ENCODE measurements at places on chromosomes 16 and 17.

GRCh38 chr16:79286646-79287423, 313.7 kb downstream of the MAF start:
- DNase-seq, result no peak

DNA sequence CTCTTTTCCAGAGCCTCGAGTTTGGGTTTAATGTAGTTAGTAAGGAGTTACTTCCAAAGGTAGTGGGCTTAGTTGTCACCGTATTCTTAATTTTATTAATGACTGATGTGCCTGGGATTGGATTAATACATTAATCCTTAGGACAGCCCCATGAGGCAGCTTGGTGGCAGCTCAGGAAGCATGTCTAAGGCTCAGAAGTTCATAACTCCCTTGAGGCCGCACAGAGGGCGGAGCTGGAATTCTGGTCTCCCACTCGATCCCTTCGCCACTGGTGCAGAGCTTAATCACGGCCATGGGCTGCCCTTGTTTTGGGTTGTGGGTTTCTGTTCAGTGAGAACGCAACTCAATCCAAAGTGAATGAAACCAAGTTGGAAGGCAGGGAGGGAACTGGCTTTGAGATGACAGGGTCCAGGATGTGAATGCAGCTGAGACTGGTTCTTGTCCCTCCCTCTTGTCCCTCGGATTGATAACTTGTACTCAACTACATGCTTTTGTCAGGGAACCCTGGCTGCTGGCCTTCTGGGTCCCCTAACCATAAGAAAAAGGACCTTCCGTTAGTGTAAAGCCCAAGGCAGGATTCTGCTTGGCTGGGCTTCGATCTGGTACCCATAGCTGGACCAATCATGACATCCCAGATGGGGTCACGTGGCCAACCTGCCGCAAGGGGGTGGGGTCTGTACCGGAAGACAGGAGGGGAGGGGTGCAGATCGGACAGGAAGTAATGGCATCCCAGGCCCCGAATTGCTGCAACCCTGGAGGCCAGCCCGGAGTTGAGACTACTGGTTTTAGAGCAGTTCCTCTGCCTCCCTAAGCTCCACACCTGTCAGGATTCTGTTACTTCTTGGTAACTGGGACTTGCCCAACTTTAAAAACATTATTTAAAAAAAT, 45.4 kb downstream of the SNX20 start:
- no peak for DNase-seq

DNA sequence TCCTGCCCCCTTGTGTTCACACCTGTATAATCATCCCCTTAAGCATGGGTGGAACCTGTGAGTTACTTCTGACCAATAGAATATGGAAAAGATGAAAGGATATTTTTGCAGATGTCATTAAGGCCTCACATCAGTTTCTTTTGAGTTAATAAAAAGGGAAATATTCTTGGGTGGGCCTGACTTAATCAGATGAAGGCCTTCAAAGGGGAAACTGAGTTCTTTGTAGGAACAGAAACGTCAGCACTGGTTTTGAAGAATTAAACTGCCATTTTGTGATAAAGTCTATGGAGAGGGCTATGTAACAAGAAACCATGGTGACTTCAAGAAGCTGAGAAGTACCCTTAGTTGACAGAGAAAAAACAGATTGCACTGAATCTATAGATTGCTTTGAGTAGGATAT, 168.7 kb upstream of the CNTNAP4 start:
- DNase-seq, result no peak

DNA sequence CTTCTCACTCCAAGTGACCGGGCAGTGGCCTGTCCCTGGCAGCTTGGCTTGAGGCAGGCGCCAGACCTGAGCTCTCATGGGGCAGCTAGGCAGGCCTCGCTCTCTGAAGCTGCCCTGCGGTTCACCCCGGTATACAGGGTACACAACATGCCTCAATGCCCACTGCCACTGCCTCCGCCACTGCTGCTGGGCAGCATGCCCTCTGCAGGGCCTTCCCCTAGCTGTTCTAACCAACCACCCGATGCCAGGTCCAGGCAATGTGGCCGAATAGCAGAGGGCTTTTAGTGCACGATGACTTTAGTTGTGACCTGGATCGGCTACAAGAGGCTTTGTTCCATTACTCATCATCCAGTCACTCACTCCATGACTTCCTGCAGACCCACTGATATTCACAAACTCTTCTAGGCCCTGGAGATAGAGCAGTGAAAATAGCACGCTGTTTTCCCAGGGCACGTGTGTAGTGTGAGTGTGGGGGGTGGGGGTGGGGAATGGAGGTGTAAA, 19.7 kb downstream of the CDC42EP4 start:
- no peak for DNase-seq

DNA sequence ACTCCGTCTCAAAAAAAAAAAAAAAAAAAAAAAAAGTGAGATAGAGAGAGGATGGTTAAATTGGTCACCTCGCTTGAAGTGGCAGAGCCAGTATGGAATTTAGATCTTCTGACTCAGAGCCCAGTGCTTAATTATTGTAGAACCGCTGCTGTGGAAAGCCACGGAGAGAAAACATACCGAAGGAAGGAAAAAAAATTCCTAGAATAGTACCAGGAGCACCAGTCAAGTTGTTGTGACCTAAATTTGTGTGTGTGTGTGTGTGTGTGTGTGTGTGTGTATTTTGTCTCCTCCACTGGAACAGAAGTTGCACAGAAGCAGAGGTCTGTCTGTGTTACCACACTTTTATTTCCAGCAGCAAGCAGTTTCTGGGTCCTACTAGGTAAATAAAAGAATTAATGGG, 10.6 kb upstream of the NUP85 start:
- no peak for DNase-seq

DNA sequence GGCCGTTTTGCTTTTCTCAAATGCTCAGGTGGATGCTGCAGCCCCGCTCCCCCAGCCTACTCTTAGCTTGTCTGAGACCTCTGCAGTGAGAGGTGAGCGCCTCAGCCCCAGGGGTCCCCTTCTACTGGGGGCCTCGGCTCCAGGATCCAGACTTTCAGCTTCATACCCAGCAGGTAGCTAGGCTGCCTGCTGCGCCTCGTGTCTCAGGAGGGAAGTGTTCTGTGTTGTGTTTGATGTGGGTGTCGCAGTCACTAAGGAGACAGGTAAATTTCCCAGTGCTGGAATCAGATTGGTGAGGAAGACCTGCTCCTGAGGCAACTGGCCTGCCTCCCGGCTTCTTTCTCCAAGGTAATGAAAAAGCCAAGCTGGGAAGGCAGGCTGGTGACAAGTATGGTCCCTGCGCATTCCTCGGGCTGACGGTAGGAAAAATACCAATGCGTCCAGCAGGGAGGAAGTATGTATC, 604.0 kb upstream of the SALL1 start:
- DNase-seq, result no peak

DNA sequence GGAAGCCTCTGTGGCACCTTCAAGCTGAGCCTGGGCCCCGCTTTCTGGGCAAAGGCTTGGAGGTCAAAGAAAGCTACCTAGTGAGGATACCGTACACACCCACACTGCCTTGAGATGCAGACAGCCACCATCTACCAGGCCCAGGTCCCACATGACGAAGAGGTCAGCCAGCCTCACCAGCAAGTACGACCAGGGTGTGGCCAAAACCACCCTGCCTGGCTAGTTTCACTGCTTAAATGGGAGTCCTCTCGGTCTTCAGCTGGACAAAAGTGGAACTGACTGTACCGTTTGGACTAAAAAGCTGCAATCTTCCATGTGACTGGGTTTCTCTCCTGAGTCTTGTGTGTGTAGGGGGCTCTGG, 21.6 kb downstream of the VASN start:
- no peak for DNase-seq

GRCh38 chr17:29561554-29562517, 5.0 kb downstream of the ABHD15 start:
- no peak for DNase-seq

- no peak for DNase-seq
Measured at GRCh38 chr17:37221865-37222264, 153.9 kb upstream of the C17orf78 start.

DNA sequence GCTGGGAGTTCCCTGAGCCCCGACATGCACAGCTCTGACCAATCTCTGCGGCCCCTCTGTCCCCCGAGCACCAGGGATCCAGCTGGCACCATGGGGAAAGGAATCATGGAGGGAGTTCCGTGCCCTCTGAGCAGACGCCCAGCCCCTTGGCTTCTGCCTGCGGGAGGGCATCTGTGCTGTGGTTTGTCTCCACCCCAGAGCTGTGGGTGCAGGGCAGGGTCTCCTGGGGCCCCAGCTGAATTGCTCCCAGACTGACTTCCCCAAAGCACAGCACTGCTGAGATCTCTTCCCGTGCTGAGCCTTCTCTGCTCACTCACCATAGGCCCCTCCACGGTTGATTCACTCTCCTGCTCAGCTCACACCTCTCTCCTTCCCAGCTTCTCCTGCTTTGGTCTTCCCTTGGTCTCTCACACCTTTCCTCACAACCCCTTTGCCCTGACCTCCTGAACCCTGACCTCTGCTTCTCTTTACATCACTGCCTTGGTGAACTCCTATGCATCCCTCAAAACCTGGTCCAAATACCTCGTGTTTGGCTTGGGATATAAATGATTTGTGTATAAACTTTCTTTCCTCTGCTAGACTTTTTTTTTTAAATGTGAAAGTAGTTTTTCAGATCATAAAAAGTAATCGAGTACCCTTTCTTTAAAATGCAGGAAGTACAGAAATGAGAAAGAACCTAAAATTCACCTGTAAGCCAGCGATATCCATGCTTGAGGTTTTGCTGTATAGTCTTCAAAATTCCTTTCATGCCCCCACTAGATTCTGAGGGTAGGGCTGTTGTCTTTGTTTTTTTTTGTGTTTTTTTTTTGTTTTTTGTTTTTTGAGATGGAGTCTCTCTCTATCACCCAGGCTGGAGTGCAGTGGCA, 265.3 kb downstream of the SEC14L1 start:
- DNase-seq, result no peak

- no peak for DNase-seq
Measured at GRCh38 chr16:72470541-72470940, 298.6 kb upstream of the PMFBP1 start.

DNA sequence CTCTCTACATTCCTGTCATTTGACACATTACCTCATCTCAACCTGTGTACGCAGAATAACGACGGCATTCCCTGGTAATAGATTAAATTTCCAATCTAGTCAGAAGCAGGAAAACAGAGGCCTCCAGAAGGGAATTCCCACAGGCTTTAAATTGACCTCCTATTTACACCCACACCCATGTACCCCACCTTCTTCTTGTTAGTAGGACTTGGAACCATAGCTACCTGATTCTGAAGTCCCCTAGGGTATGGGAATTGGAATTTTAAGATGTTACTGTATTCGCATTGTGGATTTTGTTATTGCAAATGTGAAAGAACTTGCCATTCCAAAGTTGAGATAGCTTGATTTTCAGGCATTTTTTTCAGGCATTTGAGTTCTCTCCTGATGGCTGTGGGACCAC, 377.5 kb upstream of the DYNLRB2 start:
- DNase-seq, result no peak

DNA sequence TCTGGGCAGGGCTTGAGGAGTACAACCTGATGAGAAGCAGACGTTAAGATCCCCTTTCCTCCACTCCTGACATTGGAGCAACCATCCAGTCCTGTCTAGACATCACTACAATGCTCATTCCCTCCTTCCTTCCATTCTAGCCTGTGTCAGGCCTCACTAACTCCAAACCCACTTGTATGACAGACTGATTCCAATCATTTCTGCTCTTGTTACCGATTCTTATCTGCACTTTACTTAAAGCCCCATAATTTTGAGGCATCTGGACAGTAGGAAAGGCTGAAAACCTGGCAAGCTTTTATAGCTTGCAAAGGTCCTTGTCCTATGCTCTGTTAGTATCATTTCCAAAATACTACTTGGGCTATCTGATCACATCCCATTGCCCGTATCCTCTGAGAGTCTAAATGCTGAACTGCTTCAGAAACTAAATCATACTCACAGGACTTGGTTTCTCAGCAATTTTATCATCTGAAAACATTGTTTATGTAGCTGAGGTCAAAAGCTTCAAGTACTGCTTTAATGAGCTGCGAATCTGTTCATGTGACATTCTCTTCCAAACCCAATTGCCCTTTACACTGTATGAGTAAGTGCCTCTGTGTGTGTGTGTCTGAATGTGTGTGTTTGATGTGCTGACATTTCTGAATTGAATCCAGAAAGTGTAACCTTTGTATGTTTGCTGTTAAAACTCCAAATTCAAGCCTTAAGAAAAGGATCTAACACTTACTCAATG, 57.2 kb upstream of the CACNG3 start:
- no peak for DNase-seq

DNA sequence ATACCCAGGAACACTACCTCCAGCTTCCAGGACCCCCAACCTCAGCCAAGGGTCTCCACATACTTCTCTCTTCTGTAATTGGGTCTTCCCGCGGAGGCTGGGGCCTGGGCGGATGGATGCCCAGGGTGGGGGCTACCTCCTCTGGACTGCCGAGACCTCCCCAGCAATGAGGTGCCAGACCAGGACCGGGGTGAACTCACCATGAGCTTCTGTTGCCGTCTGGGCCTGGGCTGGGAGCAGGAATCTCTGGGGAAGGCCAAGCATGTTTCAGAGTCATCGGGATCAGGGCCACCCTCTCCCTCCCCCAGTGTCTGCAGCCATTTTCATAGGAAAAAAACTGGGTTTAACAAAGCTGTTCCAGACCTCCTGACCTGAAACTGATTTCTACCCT, 10.3 kb upstream of the BAHCC1 start:
- no peak for DNase-seq

DNA sequence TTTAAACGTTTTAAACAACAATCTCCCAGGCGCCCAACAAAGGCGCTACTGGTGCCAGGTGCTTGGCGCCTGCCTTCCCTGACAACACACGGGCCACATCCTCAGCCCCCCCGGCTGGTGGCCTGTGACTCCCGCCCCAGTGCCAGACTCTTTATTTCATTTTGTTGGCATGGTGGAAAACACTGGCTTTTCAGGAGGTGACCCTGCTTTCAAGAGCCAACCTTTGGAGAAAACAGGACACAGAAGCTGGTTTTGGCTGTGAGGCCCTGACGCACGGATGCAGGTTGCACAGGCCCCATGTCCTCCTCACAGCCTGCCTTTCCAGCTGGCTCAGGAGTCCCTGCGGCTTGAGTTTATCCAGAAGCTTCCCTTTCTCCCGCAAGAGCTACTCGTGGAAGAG, 100.0 kb downstream of the METRNL start:
- DNase-seq, result no peak

DNA sequence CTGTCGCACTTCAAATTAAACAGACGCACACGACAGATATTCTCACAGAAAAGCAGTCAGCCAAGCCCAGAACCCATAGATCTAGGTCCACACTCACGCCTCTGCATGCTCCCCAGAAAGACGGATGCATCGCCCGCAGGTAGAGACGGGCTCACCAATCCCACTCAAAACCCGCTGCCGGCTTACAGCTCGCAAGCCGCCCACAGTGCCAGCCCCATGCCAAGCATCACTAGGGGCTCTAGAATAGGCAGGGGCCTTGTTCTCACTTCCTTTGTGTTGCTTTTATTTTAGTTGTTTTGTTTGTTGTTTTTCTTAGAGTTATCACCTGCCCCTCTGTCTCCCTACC, 336 bp upstream of the BMERB1 start:
- DNase-seq, result no peak
